Forelimb muscle (tissue), 1 donor: ENCODE measurements at places on chromosomes 6 and 20. TPM values are rescaled to one million over a fixed set of nuclear protein-coding genes. Genes with fewer than 3 reads are reported as not detected.

PDYN gene
- not detected for polyA plus RNA-seq

STK38 gene
- 25.7 TPM for polyA plus RNA-seq

CD109 gene
- polyA plus RNA-seq: 12.7 TPM

DNA sequence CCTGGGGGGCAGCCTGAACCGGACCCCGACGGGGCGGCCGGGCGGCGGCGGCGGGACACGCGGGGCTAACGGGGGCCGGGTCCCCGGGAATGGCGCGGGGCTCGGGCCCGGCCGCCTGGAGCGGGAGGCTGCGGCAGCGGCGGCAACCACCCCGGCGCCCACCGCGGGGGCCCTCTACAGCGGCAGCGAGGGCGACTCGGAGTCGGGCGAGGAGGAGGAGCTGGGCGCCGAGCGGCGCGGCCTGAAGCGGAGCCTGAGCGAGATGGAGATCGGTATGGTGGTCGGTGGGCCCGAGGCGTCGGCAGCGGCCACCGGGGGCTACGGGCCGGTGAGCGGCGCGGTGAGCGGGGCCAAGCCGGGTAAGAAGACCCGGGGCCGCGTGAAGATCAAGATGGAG, 636 bp downstream of the SRF start:
- no peak for DNase-seq

- no peak for DNase-seq
These were observed 75.6 kb downstream of the PRND start for GRCh38 chr20:4797275-4797674.

- DNase-seq: no peak
These were observed 273.8 kb upstream of the AGPAT4 start for GRCh38 chr6:161547617-161548016.

DNA sequence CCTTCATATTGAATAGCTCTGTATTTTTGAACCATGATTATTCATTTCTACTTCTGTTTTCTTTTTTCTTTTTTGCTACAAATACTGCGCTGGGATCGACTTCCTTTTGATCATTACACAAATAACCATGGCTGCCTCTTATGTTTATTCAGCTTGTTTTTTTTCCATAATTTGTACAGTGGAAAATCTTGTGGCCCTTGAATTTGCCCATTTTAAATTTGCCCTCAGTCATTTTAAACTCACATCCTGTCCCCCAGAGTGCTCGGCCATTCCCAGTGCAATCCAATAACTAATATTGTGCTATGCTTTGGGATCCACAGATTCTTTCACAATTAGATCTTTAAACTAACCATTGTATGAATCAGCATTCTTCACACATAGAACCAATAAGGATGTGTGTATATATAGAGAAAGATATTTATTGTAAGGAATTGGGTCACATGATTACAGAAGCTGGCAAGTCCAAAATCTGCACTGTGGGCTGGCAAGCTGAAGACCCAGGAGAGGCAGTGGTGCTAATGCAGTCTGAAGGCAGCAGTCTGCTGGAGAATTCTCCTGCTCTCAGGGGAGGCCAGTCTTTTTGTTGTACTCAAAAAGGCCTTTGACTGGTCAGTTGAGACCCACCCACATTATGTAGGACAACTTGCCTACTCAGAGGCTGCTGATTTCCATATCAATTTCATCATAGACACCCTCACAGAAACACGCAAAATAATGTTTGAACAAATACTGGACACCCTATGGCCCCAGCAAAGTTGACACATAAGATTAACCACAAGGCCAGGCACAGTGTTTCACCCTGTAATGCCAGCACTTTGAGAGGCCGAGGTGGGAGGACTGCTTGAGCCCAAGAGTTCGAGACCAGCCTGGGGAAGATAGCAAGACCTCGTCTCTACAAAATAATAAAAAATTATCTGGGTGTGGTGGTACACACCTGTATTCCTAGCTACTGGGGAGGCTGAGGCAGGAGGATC, 147.1 kb downstream of the MTHFD1L start:
- DNase-seq: no peak

GRCh38 chr6:68127074-68127473, 508.0 kb upstream of the ADGRB3 start:
- DNase-seq: no peak

DNA sequence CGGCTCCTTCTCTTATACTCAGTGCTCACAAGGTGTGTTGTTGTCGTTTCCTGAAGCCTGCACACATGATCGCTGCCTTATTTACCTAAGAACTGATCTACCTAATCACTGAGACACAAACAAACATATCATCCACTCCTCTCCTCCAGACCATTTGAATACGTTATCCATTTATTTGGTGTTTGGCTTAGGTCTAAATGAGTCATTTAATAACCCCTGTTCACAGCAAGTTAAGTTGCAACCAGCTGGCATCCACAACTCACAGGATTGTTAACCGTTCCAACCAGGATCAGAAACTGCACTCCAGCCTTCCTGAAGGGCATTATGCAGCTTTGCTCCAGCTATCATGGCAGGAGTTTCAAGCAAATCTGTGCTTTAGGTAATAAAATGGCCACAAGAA, 511.1 kb upstream of the MAP3K7 start:
- no peak for DNase-seq

- DNase-seq: no peak
These were observed 219.1 kb downstream of the ZMYND8 start for GRCh38 chr20:47137231-47137870.
